ENCODE measurements at places on chromosomes 6 and 20. TPM values are rescaled to one million over a fixed set of nuclear protein-coding genes. Genes with fewer than 3 reads are reported as not detected.

BPIFB3 gene
- not detected for total RNA-seq

BTN1A1 gene
- 0.10 TPM for total RNA-seq

LHFPL5 gene
- not detected for total RNA-seq

CRISP2 gene
- total RNA-seq, result not detected

GRCh38 chr6:150689900-150690590, 90.4 kb downstream of the PLEKHG1 start:
- no peak for DNase-seq

DNA sequence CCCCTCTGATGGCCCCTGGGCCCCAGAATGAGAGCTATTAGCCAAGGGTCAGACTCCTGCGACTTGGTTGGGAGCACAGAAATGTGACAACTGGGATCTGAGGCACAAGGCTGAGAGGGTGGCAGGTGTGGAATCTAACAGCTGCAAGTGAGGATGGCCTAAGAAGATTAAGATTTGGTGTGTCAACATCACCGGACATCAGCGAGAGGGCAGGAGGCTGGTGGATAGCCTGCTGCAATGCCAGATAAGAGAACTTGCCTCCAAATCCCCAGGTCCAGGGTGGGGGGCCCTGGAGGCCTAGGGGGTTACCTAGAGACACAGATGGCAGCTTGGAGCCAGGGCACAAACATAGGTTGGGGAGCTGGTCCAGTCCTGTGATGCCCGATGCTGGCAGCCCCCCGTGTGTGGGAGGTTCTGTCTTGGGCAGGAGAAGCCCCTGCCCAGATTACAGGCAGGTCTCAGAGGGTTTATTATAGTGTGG, 155.8 kb downstream of the GRM4 start:
- DNase-seq, result no peak

GRCh38 chr6:111210194-111210728, 123.0 kb downstream of the SLC16A10 start:
- peak; percentile 15 for DNase-seq

DNA sequence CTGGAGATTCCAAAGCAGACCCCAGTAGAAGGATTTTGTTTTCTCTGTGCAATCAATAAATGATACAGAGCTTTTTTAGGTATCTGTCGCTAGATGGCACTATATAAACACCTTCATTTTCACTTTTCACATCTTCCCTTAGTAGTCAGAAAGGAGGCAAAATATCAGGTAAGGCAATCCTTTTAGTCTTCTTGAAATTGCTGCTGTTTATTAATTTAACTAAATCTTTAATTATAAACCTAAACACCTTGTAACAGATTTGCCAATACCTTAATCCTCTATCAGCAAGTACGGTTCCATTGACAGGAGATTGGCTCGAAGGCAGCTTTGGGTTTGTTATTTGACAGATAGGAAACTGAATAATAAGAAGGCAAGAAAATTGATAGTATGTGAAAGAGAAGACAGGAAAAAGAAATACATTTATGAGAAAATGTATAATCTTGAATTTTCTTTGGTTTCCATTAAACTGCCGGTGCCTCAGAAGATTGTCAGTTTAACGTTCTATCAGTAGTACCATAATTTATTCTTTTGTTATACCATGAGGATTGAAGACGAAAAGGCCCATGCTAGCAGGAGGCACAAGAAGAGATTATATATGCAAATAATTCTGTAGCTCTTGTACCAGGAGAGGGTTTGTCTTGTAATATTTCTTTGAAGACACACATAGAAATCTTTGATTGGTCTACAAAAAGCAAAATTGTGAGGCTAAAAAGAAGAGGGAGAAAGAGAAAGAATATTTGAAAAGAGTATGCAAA, 23.5 kb upstream of the IBTK start:
- no peak for DNase-seq

DNA sequence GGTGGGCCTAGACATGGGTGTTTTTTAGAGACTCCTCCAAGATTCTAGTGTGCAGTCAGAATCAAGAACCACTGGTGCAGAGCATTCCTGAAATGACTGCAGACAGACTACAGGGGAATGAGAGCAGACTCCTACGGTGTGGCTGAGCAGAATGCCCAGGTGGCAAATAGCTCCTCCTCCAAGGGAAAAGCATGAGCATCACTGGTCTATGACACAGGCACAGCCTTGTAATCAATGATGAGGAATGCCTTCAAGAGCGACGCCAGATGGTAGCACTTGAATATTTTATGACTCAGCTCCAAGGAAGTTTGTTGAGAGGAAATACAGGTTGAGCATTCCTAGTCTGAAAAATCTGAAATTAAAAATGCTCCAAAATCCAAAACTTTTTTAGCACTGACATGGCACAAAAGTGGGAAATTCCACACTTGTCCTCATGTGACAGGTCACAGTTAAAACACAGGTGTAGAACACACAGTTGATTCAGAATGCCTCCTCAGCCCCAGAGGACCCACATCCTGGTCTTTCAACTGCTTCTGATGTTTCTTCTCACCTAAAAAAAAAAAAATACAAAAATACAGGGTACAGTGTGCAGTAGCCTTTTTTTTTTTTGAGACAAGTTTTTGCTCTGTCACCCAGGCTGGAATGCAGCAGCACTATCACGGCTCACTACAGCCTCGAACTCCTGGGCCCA, 10.6 kb upstream of the FAM8A1 start:
- no peak for DNase-seq

DNA sequence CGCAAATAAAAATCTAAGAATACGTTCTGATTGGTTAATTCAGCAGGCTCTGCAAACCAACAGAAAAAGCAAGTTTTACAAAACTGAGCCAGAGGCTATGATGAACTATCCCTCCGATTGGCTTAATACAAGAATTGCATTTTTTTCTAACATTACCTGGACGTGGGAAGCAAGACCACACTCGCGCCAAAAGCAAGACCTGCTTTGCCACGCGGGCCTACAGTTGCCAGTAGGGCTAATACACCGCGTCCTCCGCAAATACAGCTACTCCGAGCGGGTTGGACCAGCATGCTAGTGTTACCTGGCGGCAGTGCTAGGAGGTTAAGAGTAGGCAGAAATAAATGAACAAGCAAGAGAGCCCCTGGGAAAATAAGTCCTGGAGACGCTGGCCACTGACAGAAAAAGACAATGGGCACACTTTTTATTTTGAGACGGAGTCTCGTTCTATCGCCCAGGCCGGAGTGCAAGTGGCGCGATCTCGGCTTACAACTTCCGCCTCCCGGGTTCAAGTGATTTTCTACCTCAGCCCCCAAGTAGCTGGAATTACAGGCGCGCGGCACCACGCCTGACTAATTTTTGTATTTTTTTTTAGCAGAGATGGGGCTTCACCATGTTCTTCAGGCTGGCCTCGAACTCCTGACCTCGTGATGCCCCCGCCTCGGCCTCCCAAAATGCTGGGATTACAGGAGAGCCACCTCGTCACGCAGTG, 131.9 kb upstream of the BTN3A2 start:
- DNase-seq, result peak; percentile 25

- DNase-seq, result no peak
Measured at GRCh38 chr6:96542702-96543101, 20.2 kb upstream of the FHL5 start.

DNA sequence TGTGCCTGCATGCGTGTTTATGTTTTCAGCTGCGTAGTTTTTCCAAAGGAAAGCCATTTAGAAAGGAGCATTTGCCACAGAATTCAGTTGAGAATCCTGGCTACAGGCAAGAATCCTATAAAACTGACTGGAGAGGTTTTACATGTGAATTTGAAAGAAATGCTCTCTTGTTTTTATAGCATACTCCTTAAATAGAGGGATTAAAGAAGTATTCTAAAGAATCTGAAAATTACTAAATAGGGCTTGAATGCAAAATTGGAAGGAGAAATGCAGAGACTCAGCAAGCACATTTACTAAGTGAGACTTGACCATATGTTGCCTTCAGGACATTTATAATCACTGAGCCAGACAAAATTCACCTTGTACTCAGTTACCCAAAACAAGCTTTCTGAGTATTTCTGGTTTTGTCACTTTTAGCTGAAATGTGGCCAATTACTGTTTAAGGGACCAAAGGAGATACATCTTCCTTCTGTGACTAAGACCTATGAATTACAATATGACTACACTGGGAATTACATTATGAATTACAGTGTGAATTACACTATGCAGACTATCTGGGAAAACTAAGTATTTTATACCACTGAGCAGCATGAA, 107.4 kb upstream of the ASCC3 start:
- DNase-seq, result no peak

- peak; percentile 29 for DNase-seq
Measured at GRCh38 chr6:165850434-165851019, 187.5 kb upstream of the PDE10A start.

All from T-helper 17 cell (primary cell).